ENCODE measurements at places on chromosomes 6 and 20.

- DNase-seq: no peak
Measured at GRCh38 chr6:98308564-98308963, 525.8 kb upstream of the POU3F2 start.

DNA sequence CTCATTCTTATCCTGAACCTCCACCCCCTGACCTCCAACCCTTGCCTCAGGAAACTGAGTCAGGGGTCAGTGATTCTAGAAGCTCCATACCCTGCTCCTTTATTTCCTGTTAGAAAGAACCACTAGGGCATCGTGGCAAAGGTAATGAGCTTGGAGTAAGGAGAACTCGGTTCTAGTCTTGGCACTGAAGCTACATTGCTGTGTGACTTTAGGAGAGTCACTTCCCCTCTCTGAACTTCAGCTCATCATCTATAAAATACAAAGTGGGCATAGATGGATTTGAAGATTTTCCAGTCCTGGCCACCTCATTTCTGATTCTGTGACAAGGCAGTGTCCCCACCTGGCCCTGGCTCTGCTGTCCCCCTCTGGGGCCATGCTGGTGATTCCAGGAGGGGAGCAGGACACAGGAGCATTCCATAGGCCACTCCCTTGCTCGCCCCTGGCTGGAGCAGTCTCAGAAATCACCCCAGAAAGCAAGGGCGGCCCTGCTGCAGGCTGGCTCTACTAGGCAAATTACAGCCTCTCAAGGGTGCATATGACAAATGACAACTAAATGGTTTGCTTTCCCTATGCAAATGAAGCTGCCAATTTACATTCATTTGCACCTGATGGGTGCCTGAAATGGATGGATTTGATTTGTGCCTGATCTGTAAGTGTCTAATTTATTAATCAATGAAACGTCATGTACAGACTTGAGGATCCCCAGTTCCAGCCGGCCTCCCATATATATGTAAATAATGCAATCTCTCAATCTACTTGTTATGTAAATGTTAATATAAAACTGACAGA is 62.2 kb downstream of the LRFN2 start:
- no peak for DNase-seq

DNA sequence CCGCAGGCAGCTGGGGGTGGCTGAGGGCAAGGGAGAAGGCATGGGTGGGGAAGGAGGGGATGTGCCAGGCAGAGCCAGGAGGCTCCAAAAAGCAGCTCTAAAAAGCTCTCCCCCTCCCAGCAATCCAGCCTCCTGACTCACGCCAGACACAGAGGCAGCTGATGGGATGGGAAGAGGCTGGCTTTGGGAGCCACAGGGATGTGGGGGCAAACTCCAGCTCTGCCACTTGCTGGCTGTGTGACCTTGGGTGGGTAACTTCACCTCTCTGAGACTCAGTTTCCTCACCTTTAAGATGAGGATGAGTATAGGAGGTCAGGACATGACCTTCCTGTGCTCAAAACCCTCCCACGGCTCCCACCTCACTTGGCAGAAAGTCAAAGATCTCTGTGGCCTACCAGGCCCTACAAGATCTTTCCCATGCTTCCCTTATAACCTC is 148.9 kb downstream of the CEBPB start:
- no peak for DNase-seq

DNA sequence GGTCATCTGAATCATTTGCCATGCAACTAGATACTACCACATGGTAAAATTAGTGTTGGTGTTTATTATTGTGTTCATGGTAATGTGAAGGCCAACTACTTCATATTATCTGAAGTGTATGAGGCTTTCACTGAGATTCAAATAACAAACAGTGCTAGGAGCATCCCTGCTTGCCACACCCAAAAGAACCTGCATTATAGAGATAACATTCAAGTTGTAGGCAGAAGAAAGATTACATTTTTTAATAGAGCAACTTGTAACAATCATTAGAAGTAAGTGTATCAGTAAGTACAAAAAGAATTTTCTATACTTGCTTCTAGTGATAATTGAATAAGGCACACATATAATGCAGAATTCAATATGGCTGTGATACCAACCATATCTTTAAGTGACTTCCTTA is 49.8 kb downstream of the BCKDHB start:
- DNase-seq: no peak

- DNase-seq: no peak
Measured at GRCh38 chr20:56656632-56657031, 27.5 kb downstream of the TFAP2C start.

- no peak for DNase-seq
Measured at GRCh38 chr20:37383229-37383989, 37.5 kb downstream of the SRC start.

DNA sequence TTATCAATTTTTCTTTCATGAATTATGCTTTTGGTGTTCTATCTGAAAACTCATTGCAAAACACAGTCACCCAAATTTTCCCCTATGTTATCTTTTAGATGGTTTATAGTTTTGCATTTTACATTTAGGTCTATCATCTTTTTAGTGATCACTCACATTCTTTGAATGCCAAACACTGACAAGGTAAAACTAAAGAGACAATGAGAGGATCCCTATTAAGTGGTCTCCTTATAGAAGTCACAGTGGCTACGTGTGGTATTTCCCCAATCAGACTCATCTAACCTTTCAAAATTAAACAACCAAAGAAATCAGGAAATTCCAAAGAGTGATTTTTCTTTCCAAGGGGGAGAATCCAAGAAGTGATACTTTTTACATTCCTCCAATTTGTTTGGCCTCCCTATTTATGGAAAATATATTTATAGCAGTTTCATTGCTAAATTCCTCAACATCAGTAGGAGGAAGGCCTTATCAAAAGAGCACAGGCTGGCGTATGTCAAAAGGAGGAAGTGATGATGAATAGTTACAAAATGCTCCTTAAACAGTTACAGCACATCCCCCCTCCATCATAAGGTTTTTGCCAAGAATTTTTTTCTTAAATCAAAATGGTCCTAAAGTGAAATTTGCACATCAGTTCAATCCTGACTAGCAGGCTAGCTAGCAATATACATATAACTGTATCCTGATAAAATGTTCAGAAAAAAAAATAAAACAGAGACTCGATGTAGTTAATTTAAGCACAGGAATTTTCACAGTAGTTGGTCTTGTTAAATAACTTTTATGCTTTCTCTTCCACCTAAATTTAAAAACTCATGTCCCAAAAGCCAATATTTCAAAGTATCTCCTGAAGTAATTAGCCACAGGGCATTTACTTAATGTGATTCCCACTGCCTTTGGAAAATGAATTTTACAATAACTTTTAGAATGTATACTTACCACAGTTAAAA is 76.2 kb upstream of the IPCEF1 start:
- DNase-seq: no peak
